Islet precursor cell (in vitro differentiated cells): ENCODE measurements at places on chromosomes 11 and 22.

DNA sequence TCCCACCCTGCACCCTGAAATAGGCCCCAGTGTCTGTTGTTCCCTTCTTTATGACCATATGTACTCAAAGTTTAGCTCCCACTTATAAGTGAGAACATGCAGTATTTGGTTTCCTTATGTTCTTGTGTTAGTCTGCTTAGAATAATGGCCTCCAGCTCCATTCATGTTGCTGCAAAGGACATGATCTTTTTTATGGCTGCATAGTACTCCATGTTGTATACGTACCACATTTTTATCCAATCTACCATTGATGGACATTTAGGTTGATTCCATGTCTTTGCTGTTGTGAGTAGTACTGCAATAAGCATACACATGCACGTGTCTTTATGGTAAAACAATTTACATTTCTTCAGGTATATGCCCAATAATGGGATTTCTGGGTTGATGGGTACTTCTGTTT is 59.4 kb upstream of the ANGPTL5 start:
- DNase-seq, result no peak

- peak; percentile 56 for DNase-seq
Measured at GRCh38 chr22:28442711-28443525, 236.7 kb downstream of the TTC28 start.

- DNase-seq, result no peak
Measured at GRCh38 chr22:43566561-43567332, 154.9 kb downstream of the MPPED1 start.

GRCh38 chr11:68242616-68243015 is 29.2 kb downstream of the C11orf24 start:
- no peak for DNase-seq

DNA sequence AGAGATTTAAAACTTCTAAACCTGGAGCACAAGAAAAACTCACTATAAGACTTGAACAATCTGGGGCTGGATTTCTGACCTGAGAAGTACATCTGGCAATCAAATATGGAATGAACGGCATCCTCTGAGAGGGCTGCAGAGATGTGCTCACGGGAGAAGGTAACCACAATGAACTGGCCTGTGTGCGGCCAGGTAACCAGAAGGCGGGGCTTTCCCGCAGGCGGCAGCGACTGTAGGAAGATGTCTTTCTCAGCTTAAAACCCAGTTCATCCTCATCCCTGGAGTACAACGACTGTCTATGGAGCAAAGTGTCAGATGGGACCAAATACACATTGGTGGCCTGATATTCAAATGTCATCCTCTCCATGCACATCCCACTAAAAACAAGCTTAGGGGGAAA is 24.5 kb downstream of the MICAL3 start:
- peak; percentile 79 for DNase-seq

DNA sequence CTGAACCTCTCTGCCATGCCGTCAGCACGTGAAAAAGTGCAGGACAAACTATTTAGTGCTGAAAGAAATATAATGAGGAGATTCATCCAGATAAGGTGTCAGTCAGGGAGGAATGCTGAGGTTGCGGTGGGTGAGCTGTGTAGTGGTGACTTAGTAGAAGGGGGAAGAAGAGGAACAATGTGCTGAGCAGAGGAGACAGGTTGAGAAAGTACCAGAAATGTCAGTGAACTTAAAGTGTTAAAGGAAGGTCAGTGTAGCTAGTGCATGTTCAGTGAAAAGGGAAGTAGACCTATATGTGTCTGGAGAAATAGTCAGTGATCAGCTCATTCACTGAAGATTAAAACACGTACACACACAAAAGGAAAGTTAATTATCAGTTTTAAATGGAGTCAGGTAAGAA is 237.6 kb upstream of the CCDC179 start:
- no peak for DNase-seq

DNA sequence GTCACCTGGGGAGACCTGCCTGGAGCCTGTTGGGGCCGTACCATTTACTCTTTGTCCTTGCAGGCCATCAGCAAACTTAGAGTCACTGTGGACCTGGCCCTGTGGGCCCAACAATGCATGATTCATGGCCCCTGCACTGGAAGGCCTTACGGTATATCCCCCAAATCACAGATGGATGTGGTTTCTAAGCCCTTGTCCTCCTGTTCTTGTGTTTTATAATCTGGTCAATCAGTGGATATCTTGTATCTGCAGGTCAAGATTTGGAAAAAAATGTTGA is 6.2 kb downstream of the TSKU start:
- peak; percentile 30 for DNase-seq

DNA sequence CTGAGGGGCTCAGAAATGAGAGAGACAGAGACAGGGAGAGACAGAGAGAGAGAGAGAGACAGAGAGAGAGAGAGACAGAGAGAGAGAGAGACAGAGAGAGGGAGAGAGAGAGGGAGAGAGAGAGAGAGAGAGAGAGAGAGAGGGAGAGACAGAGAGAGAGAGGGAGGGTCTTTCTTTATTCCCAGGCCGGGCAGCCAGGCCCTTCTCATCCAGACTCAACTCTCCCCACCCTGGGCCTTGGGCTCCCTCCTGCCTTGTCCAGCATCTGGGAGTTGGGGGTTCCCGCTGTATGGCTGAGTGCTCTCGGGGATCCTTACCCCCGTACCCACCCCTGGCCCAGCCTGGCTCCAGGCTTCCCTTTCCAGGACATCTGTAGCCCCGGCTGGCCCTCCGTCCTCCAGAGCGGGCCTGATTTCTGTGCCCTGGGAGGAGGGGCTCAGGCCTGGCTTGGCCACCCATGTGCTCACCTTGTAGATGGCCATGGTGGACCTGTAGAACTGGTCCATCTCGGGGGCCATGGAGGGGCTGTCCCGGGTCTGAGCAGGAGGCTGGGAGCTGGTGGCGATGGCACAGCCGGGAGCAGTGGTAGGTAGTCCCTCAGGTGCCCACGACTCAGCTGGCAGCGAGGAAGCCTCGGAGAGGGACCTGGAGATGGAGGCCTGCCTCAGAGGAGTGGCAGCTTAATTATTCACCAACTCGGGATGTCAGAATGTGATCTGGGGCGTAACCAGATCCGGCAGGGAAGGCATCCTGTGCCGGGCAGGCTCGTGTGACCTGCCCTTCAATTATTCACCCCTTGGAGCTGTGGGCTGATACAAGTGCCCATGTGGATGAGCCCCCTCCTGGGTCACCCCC is at the start of gene BAIAP2L2:
TSS of gene BAIAP2L2 (minus strand) at position 677 of the 855 bp plus-strand sequence. CDS start at position 518, 159 bp downstream.
- peak; percentile 50 for DNase-seq

DNA sequence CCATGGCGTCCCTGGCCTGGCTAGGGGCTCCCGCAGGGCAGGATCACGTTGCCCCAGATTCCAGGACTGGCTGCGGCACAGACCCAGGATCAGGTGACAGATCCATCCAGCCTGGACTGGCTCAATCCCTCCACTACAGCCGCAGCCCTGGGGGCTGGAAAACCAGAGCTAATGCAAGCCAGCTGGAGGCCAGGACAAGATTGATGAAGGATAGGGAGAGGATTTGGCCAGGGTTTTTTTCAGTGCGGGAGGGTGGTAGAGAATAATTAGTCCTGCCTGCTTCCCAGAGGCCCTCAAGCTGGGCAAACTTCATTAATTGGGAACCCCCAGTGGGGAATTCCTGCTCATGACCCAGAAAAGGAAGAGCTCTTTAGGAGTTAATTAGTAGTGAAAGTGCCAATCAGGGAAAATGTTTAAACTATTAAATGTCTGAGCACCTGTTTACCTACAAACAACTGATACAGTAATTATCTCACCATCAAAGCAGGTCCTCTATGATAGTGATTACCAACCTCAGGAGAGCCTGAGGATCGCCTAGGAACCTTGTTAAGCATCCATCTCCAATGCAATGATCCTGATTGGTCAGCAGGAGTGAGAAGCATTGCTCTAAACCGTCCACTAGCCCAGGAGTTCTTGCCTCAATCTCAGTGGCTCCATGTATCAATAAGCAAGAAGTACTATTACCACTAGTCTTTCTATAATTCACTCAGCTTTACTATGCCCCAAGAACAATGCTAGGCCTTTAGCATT is 33.0 kb upstream of the MYOD1 start:
- DNase-seq, result peak; percentile 80

- DNase-seq, result no peak
Measured at GRCh38 chr11:131311776-131312514, 58.5 kb upstream of the NTM start.

DNA sequence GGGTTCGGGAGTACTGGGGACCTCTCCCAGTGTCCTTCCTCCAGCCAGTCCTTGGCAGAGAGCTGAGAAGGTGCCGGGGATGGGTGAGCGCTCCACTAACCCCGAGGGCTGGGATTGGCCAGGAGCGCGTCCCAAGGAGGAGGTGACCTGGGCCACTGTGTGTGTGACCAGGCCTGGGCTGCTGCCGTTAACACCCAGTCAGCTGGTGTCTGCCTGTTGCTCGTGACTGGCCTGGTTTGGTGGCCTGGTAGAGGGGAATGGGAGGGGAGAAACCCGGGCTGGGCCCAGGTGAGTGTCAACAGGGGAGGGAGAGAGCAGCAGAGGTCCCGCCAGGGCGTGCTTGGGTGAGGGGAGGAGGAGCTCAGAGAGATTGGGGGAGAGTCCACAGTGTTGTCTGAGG is 29.9 kb upstream of the GRAMD4 start:
- no peak for DNase-seq

GRCh38 chr11:95791709-95792033 is 1.4 kb downstream of the CEP57 start:
- DNase-seq, result no peak

- DNase-seq, result no peak
Measured at GRCh38 chr22:36239150-36239400, 252 bp downstream of the APOL2 start.

- no peak for DNase-seq
Measured at GRCh38 chr11:117670924-117671323, 126.1 kb downstream of the DSCAML1 start.

DNA sequence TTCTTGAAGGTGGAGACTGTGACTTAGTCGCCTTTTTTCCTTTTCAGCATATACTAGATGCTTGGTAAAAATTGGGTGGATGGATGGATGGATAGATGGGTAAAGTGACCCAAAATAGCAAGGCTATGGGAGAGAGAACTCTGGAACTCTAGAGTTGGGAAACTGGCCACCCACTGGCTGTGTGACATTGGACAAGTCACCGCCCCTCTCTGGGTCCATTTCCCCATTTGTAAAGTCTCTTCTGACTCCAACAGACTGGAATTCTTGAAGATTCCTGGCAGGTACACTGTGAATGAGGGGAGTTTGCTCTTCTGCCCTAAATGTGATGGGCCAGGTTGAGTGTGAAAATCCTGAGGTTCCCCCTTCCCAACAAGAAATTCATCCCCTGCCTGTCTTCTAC is 8.0 kb downstream of the TKFC start:
- DNase-seq, result no peak

GRCh38 chr11:119754656-119755355 is 25.8 kb upstream of the NECTIN1 start:
- DNase-seq, result no peak

- DNase-seq, result peak; percentile 60
Measured at GRCh38 chr11:67648140-67648795, 2.3 kb downstream of the ACY3 start.

DNA sequence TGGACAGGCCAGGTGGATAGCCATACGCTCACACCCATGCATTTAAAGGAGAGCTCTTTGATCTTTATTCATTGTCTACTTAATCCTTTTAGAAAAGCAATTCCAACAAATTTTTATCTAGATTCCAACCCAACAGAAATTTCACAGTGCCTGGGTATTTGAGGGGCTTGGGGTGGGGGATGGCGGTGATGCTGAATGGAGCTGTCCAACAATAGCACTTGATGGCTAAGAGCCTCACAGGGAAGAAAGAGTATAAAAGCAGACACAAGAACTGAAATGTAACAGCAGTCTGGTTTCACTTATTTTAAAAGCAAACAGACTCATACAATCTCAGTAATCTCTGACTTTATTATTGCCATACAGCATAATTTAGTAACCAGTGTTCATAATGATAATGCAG is 101.8 kb upstream of the SORL1-AS1 start:
- peak; percentile 7 for DNase-seq

GRCh38 chr11:120568572-120569307 is 57.2 kb downstream of the GRIK4 start:
- no peak for DNase-seq

DNA sequence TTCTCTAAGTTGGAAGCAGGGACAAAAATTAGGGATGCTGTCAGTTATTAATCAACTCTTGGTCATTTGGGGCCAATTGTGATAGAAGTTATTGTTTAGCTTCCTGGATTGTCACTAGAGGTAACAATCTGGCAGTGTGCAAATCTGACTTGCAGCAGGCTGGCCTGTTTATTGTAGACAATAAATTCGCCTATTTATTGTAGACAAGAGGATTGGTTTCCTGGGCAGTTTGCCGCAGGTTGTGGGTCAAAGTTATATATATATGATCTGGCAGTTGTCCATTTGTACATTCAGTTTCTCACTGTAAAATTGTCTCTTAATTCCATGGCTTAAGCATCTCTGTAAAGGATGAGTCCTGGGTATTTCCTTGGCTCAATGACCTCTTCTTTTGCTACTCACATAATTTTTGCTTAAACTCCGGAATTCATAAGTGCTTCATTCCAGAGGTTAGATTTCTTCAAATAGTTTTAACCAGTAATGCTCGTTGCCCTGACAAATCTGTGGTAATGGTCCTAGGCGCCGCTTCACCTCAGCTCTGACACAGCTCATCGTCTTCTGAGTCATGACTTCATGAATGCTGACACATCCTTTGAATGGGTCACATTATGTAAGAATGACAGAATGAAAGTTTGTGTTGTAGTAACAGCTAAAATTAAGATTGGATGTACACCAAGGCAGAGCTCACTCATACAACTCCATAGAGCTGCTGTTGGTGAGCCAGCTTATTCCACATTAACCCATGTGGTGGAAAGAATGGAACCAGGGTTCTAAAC is 7.8 kb upstream of the MMP3 start:
- DNase-seq, result no peak

DNA sequence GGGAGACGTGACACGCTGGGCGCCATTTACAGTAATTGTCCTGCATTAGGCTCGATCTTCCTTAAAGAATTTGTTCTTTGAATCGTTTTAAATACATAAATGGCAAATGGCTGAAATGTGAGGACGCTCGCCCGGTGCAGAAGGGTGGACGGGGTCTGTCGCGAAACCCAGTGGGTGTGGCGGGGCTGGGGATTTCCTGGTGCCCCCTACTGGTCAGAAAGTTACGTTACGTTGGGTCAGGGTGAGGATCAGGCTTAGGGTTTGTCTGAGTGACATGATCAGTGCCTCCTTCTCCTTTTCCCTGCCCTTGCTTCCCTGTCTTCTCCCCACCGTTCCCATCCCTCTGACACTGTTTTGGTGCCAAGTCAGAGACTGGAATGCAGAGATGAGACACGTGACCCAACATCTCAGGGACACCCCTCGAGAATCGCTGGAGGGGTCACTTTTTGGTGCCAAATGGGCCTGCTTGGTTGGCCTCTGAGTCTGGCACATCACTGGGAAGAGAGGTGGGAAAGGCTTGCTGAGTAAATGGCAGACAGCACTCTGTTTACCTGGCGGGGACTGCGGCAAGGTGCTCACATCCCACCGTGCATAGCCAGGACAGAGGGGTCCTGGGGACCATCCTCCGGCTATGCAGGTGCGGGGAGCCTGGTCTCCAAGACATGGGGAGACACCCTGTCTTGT is 1107.6 kb downstream of the BRD1 start:
- no peak for DNase-seq
